ENCODE measurements at places on chromosomes 11 and 22.

DNA sequence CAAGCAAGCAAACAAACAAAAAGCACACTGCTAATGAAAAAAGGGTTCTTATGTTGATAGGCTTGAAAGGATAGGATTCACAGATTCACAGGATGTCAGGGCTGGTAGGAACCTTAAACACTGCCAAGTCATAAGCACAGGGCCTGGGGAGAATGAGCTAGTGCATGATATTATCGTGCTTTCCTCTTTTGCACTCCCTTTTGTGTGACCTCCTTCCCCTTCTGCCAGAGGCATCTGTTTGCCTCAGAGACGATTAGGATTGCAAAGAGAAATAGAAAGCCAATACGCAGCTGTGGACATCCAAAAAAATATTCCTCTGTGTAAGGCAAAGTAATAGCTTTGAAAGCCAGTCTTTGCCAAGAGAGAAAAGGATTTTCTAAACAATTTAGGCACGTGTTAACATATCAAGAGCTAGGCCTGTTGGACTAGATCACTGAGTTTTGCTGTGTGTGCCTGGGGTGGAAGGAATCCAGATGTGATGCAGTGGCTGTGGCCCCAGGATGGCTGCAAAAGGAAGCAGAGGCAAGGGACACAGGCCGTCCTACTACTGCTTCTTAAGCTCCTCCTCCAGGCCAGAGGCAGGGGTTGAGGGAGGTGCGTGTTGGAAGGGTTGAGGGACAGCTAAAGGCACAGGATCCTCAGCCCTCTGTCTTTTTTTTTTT is 30.6 kb downstream of the MCHR1 start:
- DNase-seq, result no peak

DNA sequence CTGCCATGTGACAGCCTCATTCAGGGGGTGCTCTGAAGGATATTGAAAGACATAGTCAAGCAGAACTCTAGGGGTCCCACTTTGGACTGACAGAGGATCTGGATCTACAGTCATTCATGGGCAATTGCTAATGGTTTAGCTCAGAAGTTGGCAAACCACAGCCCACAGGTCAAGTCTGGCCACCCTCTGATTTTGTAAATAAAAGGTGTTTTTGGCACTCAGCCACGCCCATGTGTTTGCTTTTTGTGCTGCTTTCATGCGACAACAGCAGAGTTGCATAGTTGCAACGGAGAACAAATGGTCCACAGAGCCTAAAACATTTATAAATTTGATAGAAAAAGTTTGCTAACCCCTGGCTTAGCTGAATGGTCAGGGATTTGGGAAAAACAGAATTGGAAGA is 41.7 kb downstream of the RPS6KA4 start:
- no peak for DNase-seq

DNA sequence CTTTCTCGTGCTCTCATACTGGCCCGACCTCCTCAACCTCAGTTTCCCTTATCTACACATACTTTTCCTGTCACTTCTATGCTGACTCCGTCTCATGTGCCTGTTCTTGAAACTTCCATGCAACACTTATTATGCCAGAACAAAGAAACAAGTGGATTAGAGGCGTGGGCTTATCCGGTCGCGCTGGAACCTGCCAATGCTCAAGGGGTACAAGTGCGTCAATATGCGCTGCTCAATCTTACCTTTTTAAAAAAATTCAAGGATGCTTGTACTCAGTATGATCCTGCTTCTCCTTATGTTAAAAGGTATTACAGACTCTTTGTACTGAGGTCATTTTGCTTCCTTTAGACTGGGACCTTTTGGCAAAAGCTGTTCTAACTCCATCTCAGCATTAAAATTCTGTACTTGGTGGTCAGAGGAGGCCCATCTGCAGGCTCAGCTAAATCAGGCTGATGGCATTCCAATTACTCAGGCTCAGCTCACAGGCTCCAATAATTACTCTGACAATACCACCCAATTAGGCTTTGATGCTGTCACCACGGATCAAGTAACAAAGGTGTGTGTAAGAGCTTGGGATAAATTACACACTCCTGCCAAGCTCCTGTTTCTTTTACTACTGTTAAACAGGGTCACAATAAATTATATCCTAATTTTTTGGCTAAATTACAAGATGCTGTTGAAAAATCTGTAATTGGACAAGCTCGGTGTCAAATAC is 26.3 kb upstream of the ALDH3B2 start:
- no peak for DNase-seq

GRCh38 chr22:24894998-24895397 is 51.5 kb downstream of the LHFPL7 start:
- no peak for DNase-seq

- DNase-seq, result no peak
Observed at GRCh38 chr11:125176866-125177265, 12.3 kb downstream of the PKNOX2 start.

- no peak for DNase-seq
Observed at GRCh38 chr11:29682856-29683255, 334.0 kb downstream of the KCNA4 start.

DNA sequence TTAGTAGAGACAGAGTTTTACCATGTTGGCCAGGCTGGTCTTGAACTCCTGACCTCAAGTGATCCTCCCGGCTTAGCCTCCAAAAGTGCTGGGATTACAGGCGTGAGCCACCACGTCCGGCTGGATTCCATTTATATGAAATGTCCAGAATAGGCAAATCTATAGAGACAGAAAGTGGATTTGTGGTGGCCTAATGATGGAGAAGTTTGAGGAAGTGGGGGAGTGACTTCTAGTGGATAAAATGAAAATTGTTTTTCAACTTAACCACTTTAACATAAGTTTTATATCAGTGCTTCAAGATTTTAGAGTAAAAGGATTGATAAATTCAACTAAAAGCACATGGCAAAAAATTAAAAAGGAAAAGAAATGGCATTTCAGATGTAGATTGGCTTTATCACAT is 66.2 kb downstream of the HIPK3 start:
- DNase-seq, result no peak
